Cerebellar cortex (tissue), 1 donor: ENCODE measurements at places on chromosomes 2 and 18.

- peak; percentile 17 for DNase-seq
These were observed 35.3 kb downstream of the LRRFIP1 start for GRCh38 chr2:237662671-237663093.

GRCh38 chr2:96260387-96261260 lies 5.2 kb downstream of the TMEM127 start:
- peak; percentile 70 for DNase-seq

DNA sequence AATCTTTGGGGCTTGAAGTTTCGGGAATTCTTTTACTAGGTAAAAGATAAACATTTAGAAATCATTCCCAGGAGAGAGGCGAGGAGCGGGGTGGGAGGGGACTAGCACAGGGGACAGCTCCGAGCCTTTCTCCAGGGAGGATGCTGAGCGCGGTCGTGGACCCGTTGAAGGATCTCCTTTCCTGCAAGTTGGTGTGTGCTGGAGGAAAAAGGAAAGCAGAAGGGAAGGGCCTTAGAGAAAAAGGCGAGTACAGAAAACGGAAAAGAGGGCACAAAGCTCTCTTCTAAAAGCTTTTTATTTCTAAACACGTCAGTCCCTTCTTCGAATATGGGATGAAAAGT lies 640 bp downstream of the SLC39A6 start:
- DNase-seq: peak; percentile 39

- no peak for DNase-seq
These were observed 206.5 kb upstream of the TCF4 start for GRCh38 chr18:55794288-55795052.

GRCh38 chr2:78281164-78281563 lies 744.3 kb upstream of the REG3G start:
- no peak for DNase-seq

- no peak for DNase-seq
These were observed 136.1 kb downstream of the DCDC2C start for GRCh38 chr2:3839476-3839875.

DNA sequence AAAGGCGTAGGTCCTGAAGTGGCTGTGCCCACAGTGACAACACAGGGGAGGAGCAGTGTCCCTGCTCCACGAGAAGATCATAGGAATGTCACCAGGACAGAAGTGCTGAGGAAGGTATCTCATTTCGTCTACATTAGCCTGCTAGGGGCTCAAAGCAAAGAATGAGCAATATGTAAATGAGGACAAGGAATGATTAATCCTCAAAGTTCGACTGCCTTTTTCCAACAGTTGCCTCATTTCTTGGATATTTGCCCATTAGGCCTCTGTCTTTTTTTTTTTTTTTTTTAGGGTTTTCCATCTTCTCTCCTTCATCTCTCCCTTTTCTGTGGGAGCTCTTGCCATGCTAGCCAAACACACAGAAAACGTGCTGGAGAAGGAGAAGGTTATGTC lies 105.2 kb upstream of the ARHGAP28 start:
- DNase-seq: no peak

- no peak for DNase-seq
These were observed 12.7 kb downstream of the INPP1 start for GRCh38 chr2:190355968-190356644.

GRCh38 chr2:77602771-77603170 lies 80.6 kb upstream of the LRRTM4 start:
- no peak for DNase-seq

- DNase-seq: peak; percentile 78
These were observed 2.9 kb upstream of the EPB41L3 start for GRCh38 chr18:5546660-5547059.

DNA sequence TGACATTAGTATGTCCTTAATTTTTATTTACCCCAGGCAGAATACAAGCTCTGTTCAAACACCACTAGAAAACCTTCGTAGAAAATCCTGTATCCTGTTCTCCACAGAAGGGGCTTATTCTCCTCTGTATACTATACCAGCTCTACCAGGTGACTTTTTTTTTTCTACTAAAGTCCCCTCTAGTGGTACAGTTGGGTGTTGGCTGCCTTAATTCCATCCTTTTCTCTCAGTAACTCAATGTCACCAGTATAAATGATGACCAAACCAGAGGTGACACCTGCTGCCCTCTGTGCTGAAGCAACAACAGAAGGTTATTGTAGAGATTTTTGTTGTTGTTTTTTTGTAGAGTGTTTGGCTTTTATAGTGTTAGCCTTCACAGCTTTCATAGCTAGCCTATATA lies 1322.0 kb downstream of the LRP1B start:
- DNase-seq: no peak

- no peak for DNase-seq
These were observed 32.8 kb downstream of the LPIN2 start for GRCh38 chr18:2979871-2980790.

GRCh38 chr2:239930871-239931771 lies 94.0 kb downstream of the NDUFA10 start:
- DNase-seq: no peak

GRCh38 chr2:10058251-10059015 lies 15.1 kb downstream of the KLF11 start:
- no peak for DNase-seq

DNA sequence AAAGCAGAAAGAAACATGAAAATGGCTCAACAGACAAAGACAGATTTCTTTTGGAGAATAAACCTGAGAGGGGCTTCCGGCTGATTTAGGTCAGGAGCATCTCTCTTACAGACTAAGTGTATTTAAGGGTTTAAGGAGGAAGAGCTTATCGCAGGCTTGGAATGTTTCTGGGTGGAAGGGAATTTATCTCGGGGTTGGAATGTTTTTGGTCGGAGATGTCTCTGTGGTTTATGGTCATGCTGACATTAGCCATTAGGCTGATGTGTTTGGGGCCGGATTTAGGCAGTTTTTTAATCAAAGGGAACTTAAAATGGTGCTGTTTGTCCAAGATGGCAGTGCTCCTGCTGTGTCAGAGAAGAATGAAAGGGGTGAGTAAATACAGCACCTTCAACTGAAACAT lies 14.4 kb upstream of the PSMA8 start:
- no peak for DNase-seq

DNA sequence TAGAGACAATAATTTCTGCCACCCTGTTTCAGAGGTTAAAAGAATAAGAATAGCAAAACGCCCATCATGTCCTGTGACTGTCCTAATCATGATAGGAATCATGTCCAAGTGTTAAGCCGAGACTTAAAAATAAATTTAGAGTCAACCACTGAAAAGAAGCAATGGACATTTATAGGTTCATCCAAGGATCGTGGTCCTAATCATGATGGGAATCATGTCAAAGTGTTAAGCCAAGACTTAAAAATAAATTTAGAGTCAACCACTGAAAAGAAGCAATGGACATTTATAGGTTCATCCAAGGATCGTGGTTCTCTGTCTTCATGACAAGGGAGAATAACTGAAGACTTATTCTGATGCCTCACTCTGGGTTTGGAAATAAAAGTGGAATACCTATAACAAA lies 73.6 kb downstream of the PDE11A start:
- no peak for DNase-seq

GRCh38 chr2:85740193-85740592 lies 13.6 kb upstream of the ATOH8 start:
- no peak for DNase-seq

DNA sequence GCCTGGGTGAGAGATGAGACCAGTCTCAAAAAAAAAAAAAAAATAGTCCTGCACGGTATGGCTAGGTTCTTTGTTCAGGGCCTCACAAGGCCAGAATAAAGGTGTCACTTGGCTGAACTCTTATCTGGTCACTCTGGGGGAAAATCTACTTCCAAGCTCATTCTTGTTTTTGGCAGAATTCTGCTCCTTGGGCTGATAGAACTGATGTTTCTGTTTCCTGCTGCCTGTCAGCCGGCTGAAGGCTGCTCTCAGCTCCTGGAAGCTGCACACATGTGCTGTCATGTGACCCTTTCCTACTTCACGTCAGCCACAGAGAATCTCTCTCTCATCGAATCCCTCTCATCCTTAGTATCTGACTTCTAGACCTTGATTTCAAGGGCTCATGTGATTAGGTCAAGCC lies 10.4 kb downstream of the CSRNP3 start:
- no peak for DNase-seq

DNA sequence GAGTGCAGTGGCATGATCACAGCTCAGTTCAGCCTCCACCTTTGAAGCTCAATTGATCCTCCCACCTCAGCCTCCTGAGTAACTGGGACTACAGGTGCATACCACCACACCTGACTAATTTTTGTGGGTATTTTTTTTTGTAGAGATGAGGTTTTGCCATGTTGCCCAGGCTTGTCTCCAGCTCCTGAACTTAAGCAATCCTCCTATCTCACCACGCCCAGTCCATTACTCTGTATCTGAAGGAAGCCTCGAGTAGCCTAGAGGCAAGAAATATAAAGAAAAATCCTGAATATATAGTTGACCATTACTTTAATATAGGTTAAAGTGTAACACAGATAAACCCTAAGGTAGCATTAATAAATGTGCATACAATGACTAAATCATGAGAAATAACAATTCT lies 686.8 kb upstream of the PIK3C3 start:
- DNase-seq: no peak

DNA sequence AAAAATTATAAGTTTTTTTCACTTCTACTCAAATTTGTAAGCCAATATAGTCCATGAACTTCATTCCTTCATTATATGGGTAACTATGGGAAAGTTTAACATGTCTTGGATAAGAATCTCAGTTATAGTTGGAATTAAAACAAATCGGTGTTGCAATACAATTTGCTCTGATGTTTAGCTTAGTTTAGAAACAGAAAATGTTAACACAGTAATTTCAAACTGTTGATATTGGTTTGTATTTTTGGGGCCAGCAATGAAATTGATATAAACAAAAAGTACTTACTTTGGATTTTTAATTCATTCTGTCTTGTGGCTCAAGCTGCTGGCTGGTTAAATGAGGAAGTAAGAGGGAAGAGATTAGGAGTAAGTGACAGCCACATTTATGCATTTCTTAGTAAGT lies 368.5 kb upstream of the NT5C1B start:
- no peak for DNase-seq

- no peak for DNase-seq
These were observed 21.6 kb upstream of the FLACC1 start for GRCh38 chr2:201378496-201379397.

GRCh38 chr2:238285653-238286082 lies 2.7 kb downstream of the PER2 start:
- DNase-seq: peak; percentile 26

DNA sequence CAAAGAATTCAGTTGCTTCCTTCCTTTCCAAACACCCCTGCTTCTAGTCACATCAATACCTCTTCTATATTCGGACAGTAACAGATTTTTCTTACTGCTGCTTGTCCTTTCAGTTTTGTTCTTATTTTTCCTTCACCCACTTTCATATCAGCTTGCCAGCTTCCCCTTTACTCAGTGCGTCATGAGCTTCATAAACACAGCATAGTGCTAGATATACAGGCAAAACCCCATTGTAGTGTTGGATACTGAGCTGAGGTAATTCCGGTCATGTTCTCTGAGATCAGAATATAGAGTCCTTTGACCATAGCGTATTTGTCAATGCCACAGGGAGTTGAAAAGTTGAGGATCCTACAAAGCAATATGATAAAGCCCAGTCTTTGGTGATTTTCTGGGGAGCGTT lies 2.4 kb downstream of the FARP2 start:
- DNase-seq: no peak
